ENCODE measurements at places on chromosomes 7 and 10.

DNA sequence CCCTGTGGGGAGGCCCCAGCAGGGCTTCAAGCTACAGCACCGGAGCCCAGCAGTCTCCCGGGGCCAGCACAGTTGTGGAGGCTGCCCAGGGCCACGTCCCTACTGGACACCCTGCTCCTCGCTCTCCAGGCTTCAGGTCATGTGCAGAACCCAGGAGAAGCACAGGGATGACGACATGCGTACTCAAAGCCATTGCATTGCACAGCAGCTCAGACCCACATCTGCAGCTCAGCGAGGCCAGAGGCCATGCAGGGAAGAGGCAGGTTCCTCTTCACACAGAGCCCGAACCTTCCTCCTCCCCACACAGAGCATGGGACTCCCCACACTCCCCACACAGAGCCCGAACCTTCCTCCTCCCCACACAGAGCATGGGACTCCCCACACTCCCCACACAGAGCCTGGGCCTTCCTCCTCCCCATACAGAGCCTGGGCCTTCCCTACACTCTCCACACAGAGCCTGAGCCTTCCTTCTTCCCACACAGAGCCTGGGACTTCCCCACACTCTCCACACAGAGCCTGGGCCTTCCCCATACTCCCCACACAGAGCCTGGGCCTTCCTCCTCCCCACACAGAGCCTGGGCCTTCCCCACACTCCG, 12.3 kb downstream of the CFAP46 start:
- DNase-seq: no peak

DNA sequence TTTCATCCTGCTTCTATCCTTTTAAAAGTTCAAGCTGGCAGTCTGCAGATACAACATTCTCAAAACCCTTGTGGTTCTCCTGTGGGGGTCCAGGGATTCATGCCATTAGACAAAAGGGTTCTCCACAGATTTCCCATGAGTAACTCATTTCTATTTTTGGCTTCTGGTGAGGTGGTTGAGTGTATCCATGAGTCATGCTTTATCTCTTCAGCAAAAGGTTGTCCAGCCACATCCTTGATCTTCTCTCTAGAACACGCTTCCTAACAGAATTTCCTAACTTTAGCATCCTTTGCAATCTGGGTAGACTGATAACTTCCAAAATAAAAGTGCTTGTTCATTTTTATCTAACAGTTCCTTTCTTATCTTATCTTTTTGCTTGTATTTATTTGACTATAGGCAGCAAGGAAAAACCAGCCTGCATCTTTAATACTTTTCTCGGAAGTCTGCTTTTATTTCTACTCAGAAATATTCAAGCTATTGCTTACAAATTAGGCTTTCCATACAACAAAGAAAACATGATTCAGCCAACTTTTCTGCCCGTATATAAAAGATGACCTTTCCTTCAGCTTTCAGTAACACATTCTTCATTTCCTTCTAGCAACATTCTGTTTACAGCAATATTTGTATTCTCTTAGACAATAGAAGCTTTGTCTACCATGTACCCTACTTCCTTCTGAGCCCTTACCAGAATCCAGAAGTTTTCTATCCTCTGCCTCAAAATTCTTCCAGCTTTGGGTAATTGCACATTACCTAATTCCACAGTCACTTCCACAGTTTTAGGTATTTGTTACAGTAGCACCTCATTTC, 79.3 kb upstream of the IL6 start:
- DNase-seq: no peak

DNA sequence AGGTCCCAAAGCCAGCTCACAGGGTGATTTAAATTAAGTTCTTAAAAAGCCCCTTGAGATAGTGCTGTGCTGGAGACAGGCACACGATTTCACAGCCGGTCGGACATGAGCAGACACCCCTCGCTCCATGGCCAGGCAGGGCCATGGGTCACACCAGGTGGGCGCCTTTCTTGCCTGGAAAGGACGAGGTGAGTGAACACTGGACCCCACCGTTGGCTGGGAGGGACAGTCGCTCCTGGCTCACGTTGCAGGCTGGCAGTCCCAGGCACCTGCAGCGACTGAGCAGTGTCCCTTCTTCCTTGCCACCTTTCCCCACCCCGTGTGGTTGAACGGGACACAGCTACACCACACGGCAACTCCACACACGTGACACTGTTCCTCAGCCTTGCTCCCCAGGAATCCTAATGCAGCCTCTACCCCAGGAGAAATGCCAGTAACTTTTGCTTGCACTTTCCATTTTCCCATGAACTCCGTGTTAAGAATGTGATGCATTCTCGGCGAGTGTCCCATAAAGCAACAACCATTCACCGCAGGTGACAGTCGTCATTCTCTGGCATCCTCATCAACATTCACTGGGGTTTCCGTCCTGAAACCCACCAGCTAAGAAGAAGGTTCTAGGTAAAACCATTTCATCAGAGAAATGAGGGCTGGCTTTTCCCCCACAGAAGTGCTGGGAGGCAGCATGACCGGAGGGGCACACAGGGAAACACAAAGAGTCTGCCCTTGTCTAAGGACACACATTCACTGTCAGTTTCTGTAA, 217.4 kb downstream of the ZMYND11 start:
- peak; percentile 40 for DNase-seq

GRCh38 chr7:137399827-137400823, 56.6 kb upstream of the PTN start:
- no peak for DNase-seq

- no peak for DNase-seq
These were observed 62.7 kb downstream of the HGF start for GRCh38 chr7:81707196-81707595.
